Central memory CD8-positive, alpha-beta T cell (primary cell): ENCODE measurements at places on chromosomes 5 and 9.

GRCh38 chr9:16921855-16922254 lies 51.4 kb upstream of the BNC2 start:
- DNase-seq: no peak

GRCh38 chr5:115429345-115429940 lies 115.1 kb downstream of the FEM1C start:
- no peak for DNase-seq

DNA sequence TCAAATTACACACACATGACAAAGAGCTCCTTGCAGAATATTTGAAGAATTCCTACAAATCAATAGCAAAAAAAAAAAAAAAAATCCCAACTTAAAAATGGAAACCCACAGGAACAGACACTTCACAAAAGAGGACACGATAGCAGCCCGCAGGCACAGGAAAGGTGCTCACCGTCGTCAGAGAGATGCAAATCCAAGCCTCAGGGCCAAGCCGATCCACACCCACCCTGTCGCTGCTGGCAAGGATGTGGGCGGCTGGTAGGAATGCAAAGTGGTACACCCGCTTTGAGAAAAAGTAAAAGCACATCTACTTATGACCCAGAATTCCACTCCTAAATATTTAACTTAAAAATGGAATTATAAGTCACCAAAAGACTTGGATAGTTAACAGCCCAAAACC lies 10.8 kb downstream of the LCN9 start:
- DNase-seq: no peak

DNA sequence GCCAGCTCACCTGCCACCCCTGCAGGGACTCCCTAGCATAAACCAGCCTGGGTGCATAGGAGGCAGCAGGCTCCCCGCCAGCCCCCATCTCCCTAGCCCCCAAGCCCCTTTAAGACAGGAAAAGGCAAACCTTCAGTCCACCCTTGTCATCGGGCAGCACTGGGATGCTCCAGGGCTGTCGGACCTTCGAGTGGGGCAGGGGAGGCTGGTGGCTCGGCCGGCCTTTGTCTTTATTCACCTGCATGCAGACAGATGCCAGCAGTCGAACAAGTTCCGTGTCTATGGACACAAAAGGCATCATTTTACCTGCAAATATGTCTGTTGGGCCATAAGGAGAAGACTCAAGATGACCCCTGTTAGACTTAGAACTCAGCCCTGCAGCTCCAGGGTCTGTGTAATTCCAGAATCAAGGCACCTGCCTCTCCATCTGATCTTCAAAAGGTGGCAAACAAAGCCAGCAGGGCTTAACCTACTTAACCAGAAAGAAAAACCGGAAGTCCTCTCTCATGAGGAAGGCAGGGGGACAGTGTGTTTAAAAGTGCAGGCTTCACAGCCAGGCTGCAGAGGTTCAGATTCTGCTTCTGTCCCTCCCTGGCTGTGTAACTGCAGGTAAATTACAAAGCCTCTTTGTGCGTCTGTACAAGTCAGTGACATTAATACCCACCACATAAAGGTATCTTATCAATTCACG lies 16.2 kb downstream of the ANKS6 start:
- no peak for DNase-seq

- no peak for DNase-seq
Measured at GRCh38 chr5:103057208-103058130, 62.5 kb downstream of the GIN1 start.

DNA sequence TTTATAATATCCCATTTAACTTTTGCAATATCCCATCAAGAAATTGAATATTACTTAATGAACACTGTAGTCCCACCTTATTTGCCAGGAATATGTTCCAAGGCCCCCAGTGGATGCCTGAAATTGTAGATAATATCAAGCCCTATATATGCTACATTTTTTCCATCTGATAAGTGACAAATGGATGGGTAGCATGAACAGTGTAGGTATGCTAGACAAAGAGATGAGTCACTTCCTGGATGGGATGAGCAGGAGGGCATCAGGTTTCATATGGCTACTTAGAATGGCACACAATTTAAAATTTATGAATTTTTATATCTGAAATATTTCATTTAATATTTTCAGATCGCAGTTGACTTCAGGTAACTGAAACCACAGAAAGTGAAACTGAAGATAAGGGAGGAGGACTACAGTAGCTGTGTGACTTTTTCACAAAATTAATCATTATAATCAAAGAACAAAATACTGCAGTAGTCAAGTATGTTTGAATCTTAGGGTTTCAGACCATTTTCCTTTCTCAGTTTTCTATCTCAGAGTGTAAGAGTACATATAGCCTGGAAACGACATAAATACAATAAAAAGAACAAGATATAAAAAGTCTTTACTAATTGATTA lies 636.4 kb upstream of the ARRDC3 start:
- DNase-seq: no peak

DNA sequence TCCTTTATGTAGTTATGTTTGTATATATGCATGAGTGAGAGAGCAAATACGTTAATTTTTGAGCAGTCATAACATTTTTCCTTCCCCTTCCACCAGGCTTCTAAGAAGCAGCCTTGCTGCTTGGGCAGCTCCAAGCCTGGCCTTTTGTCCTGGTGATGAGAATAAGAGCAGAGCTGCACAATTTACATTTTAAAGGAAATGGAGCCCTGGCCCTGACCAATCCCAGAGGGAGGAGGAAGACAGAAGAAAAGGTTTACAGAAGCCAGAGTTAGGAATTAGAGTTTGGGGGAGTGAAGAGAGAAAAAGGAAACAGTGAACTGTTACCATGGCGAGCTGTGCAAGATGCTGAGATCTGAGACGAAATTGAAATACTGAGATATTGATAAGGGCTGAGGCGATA lies 25.3 kb upstream of the EFNA5 start:
- DNase-seq: no peak

DNA sequence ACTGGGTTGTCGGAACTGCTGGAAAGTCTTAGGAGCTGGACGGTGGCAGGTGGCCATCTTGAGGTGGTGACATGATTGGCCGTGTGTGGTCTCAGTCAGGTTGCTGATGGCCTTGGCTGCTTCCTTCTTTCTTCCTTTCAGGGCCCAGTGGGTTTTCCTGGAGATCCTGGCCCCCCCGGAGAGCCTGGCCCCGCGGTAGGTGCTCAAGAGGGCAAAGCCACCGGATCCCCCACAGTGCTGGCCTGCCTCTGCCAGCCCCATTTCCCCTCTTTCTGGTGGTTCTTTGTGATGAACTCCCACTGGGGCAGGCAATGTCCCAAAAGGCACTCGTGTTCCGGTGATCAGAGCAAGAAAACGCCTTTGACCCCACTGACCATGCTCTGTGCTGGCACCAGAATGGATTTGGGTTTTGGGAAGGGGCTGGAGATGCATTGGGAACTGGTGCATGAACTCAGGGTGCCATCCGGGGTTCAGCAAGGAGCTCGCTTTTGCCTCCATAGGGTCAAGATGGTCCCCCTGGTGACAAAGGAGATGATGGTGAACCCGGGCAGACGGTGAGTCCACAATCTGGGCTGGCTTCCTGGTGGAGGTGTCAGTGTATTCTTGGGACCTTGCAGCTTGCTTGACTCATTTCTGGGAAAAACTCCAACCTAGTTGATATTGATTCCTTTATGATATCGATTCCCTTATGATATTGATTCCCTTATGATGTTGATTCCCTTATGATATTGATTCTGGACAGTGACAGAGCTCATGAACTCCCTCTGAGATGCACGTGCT lies 65.0 kb upstream of the FCN2 start:
- no peak for DNase-seq

DNA sequence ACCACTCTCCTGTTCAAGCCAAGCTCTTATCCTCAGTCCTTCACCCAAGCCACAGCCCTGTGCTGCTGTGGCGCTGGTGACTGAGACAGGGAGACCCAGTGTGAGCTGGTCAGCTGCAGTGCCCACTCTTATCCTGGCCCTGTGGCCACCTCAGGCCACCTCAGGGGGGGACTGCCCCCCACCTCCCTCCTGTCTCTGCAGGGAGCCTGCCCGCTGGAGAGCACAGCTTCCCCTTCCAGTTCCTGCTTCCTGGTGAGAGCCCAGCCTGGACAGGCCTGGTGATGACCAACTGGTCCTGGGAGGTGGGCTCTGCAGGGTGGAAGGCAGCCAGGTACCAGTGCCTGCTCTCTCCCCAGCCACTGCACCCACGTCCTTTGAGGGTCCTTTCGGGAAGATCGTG lies 5.5 kb upstream of the EHMT1 start:
- DNase-seq: no peak

GRCh38 chr5:148699028-148699427 lies 44.7 kb upstream of the HTR4 start:
- DNase-seq: no peak

GRCh38 chr5:168611165-168611564 lies 32.0 kb upstream of the PANK3 start:
- DNase-seq: no peak

- DNase-seq: no peak
Measured at GRCh38 chr5:22465177-22465576, 388.0 kb downstream of the CDH12 start.

- no peak for DNase-seq
Measured at GRCh38 chr9:134781591-134782302, 98.9 kb upstream of the FCN2 start.

GRCh38 chr5:14061106-14061505 lies 82.0 kb upstream of the TRIO start:
- DNase-seq: no peak

DNA sequence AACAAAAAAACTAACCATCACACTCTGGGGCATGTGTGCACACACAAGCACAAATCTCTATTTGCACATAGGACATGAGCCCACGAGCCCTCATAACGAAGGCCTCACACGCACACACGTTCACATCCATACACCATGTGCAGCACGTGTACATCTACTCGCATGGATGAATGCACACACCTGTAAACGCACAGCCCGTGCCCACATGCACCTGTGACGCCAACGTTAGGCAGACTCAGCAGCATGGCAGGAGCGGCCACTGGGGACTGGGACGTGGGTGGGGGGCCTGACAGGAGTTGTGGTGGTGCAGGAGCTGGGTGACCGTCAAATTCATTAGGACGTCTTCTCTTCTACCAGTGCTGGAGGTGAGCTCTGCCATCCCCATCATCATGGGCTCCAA lies 3.2 kb downstream of the SLC34A1 start:
- no peak for DNase-seq

DNA sequence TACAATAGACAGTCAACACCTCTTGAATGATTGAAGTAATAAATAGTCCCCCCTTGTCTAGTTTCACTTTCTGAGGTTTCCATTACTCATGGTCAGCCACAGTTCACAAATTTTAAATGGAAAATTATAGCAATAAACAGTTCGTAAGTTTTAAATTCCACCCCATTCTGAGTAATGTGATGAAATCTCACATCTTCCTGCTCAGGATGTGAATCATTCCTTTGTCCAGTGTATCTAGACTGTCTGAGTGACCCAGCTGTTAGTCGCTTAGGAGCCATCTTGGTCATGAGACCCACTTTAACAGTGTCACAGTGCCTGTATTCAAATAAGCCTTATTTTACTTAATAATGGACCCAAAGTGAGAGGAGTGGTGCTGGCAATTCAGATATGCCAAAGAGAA lies 311.6 kb upstream of the PRR16 start:
- no peak for DNase-seq

GRCh38 chr9:84955971-84956370 lies 286.4 kb downstream of the NTRK2 start:
- DNase-seq: no peak

- DNase-seq: no peak
Measured at GRCh38 chr5:158117467-158118160, 258.7 kb upstream of the CLINT1 start.

GRCh38 chr5:151684690-151685361 lies 1.9 kb downstream of the SPARC start:
- no peak for DNase-seq

DNA sequence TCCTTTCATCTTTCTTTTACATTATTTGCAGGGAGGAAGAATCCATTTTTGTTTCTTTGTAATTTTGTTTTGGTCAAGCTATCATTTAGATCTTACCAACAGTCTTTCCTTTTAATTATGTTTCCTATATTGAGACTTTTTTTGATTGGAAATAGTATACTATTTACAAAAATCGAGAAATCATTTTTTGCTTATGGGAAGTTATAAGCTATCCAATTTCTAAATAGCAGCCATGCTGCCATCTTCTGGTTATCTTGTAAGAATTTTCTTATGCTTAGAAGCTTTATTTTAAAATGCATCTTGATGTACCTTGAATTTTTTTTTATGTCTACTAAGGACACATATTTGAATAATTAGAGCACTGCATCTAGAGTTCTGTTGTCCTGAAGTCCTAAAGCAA lies 821.2 kb downstream of the PTPRD start:
- no peak for DNase-seq
